CD4-positive, alpha-beta T cell treated with Interleukin-4 for 4 hours (primary cell): ENCODE measurements at places on chromosomes 3 and 15.

DNA sequence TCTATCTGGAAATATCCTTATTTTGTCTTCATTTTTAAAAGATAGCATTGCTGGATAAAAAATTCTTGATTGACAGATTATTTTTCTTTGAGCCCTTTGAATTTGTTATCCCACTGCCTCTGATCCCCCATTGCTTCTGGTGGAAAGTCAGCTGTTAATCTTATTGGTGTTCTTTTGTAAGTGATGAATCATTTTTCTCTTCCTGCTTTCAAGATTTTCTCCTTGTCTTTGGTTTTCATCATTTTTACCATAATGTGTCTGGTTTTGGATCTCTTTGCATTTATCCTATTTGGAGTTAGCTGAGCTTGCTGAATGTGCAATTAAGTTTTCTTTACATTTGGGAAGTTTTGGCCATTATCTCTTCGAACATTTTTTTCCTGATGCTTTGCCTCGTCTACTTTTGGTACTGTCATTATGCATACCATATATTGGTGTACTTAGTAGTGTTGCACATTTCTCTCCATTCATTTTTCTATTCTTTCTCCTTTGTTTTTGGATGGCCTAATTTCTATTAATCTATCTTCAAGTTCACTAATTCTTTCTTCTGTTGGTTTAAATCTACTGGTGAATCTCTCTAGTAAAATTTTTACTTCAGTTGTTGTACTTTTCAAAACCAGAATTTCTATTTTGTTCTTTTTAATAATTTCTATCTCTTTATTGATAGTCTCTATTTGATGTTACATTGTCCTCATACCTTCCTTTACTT, 440.0 kb upstream of the PROK2 start:
- no peak for DNase-seq

GRCh38 chr3:38578551-38578950, 70.9 kb downstream of the SCN5A start:
- DNase-seq: no peak

GRCh38 chr15:91769894-91770293, 83.6 kb upstream of the SLCO3A1 start:
- DNase-seq: no peak

- no peak for DNase-seq
These were observed 419.9 kb downstream of the MECOM start for GRCh38 chr3:169243579-169243978.

DNA sequence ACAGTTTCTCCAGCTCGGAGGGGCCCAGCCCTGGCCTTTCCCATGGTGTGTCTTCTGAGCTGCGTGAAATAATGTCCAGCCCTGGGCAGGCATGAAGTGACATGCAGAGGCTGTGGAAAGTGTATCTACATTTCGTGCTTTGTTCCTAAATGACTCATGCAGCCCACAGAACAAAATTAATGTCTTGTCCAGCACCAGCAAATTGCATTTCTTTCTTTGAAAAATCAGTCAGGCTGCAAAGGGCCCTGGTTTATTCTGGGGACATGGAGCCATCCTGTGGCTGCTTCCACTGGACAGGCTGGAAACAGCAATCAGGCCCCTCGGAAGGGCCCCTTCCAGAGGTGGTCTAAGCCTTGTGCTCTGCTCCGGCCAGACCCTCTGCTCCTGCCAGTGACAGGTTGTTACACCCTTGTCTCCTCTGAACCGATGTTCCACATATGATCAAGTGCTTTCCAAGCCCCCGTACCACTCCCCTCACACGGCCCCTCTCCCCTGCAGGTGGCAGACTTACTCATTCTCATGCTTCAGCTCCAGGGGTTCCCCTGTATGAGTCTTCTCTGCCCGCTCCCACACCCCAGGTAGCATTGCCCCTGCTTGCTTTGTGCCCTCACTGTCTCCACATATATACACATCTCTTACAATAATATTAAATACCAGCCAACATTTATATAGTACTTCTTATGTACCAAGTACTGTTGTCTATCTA, 33.7 kb downstream of the CRYGS start:
- no peak for DNase-seq

DNA sequence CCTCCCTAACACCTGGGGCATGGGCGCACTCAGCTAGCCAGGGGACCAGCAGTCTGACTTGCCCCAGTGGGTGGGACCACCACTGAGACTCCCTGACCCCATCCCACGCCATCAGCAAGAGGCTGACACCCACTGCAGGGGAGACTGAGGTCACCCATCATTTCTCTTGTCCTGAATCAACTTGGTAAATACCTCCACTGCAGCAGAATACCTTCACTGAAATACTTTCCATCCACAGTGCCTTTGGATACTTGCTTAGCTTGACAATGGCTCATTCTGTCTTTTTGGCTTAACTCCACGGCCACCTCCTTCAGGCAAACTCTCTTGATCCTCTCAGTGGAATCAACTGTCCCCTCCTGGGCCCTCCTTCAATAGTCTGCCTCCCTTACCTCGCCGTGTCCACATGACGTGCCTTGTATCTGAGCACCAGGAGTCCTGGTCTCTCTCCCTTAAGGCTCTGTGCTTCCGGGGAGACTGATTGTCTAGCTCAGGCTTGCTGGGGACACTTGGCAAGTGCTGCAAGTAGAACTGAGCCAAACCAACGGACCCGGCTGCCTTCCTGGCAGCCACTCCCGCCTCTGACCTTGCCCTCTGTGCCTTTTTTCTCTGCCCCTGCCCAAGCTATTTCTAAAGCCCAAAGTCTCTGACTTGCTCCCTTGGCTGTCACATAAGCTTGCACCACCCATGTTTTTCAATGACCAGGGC, 119.1 kb downstream of the ADCY5 start:
- no peak for DNase-seq

- DNase-seq: no peak
These were observed 359.6 kb downstream of the SHQ1 start for GRCh38 chr3:72488738-72489035.

- DNase-seq: no peak
These were observed 234.0 kb downstream of the MYRIP start for GRCh38 chr3:40043444-40043755.

DNA sequence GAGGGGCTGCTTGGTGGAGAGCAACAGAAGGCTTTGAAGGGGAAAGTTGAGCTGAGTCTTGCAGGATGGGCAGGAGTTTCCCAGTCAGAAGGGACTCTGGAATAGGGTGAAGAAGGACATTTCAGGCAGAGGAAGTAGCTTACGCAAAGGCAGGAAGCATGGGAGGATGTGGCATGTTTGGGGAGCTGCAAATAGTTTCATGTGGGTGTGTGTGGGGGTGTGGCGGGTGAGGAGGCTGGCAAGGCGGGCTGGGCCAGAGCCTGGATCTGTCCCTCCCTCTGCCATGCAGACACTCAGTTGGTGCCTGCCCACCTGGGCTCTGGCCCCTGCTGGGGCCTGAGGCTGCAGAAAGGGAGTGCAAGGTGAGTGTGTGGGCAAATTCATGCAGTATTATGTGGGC, 10.4 kb downstream of the TEX264 start:
- DNase-seq: peak; percentile 60

GRCh38 chr3:124322966-124323365, 331.0 kb upstream of the ROPN1 start:
- DNase-seq: no peak

DNA sequence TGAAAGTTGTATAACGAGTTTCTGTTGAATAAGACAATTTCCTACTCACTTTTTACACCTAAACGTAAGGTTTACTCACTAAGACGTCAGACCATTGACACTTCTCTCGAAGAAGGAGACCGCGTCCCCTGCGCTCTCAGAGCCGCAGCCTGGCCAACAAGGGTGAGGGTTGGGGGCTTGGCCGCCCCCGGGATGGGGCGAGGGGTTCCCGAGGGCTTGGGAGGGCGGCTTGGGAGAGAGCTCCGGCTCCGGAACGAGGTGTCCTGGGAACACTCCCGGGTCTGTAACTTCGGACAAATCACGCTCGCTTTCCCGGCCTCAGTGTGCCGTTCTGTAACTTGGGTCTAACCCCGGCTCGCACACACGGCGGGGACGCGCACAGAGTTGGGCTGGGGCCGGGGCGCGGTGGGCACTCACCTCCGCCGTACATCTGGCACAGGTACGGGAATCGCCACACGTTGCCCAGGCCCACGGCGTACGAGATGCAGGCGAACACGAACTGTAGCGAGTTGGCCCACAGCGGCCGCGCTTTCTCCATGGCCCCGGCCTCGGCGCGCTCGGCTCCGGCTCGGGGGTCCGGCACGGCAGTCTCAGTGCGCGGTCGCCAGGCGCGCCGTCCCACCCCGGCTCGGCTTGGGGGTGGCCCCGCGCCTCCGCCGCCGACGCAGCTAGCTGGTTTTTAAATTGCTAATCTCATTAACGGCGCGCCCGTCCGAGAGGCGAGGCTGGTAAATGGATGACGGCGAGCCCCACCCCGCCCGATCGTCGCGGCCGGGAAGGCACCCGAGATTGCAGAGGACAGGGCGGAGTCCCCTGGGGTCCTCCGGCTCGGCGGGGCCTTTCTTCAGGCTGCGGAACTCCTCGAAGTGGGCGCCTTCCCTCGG, at the start of gene SLC6A20:
Gene SLC6A20, minus strand, starts transcription at position 655 of the 884 bp plus-strand sequence. Its CDS starts 117 bp downstream, at position 538.
- no peak for DNase-seq

DNA sequence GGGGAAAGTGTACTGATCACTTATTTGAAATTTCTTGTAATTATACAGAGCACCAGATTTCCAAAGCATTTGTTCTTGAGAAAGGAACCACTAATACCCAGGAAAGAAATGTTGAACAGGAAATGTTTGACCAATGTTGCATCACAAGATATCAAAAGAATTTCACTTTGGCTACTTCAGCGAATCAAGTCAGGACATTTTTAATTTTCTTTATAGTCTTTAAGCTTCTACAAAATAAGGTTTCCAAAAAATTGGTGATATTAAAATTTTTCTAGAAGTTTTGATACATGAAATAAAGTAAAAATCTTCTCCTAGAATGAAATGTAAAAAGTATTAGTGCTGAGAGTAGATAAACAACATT, 421.9 kb downstream of the MECOM start:
- no peak for DNase-seq

DNA sequence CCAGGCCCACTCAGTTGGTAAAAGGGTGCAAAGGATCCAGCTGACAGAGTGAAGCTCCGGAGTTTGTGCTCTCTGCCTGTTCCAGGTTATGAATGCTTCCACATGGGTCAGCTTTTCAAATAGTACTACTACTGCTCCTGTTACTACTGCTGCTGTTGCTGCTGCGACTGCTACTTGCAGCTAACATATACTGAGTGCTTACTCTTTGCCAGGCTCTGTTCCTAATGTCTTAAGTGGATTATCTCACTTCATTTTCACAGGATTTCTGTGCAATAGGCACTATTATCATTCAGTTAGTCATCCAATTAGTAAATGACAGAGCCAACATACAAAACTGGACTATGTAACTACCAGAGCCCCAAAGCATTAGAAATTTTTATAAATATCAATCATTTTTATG, 106.5 kb downstream of the IQCH start:
- DNase-seq: no peak

DNA sequence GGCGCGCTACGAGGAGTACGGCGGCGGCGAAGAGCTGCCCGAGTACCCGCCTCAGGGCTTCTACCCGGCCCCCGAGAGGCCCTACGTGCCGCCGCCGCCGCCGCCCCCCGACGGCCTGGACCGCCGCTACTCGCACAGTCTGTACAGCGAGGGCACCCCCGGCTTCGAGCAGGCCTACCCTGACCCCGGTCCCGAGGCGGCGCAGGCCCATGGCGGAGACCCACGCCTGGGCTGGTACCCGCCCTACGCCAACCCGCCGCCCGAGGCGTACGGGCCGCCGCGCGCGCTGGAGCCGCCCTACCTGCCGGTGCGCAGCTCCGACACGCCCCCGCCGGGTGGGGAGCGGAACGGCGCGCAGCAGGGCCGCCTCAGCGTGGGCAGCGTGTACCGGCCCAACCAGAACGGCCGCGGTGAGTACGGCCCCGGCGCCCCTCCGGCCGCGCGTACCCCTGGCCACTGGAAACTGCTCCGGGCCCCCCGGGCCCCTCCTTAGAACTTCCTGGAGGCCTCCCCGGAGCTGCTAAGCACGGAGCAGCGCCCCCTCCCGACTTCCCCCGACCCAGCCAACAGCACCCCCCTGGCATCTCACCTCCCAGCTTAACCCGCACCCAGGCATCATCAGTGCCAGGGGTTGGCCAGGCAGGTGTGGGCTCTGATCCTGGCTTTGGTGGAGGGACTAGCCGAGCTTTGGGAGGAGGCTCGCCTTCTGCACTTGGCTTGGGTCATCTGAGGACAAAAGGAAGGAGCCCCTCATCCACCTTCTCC, 1.4 kb downstream of the LOXL1 start:
- peak; percentile 62 for DNase-seq

GRCh38 chr3:106566277-106566676, 697.5 kb upstream of the CBLB start:
- no peak for DNase-seq

GRCh38 chr3:161096771-161097367, 8.3 kb downstream of the B3GALNT1 start:
- DNase-seq: no peak

DNA sequence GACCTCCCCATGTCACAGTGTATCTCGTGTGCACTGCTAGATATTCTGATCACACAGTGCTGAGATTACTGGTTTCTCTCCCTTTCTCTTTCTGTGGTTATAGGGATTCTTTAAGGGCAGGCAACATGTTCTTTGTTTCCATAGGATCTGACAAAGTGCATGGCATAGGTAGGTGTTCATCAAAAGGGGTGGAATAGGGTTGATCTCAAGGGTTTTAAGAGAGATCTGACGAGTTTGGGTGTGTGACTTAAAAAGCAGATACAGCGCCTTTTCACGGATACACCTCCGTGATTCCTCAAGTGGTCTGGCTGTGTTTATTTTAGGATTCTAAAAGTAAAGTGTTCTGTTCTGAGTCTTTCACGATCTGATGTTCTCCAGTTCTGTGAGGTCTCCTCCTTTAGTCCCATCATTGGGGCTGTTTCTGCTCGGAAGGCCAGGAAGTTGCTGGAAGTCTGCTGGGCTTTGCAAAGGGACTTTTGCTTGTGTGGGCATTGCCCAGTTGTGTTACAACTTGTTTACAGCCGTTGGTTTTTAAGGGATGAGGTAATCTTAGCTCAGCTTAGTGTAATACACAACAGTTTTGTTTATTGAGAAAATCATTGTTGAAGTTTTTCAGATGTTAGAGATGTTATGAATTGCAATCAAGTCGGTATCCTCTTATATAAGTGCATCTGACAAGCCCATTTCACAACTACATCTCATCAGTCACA, 34.8 kb downstream of the IGF1R start:
- no peak for DNase-seq
